ENCODE measurements at places on chromosomes 7 and 10.
A peak's percentile ranks its signal among the peaks of the same experiment; 100 is the strongest.

DNA sequence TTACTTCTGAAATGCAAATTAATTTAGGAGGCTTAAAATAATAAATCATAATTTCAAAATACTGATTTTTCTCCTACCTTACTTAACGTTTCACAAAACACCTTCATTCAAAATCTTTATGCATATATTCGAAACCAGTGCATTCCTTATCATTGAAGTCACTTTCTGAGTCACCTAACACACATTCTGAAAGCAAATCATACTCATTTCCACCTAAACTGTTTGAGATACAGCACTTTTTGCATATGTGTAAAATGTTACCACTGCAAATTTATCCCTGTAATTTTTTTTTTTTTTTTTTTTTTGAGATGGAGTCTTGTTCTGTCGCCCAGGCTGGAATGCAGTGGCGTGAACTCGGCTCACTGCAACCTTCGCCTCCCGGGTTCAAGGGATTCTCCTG, 15.7 kb downstream of the PPP3CB start:
- no peak for DNase-seq

GRCh38 chr7:33733870-33734650, 171.3 kb upstream of the BMPER start:
- DNase-seq, result no peak

GRCh38 chr7:85454904-85455303, 268.0 kb upstream of the SEMA3D start:
- DNase-seq, result no peak

DNA sequence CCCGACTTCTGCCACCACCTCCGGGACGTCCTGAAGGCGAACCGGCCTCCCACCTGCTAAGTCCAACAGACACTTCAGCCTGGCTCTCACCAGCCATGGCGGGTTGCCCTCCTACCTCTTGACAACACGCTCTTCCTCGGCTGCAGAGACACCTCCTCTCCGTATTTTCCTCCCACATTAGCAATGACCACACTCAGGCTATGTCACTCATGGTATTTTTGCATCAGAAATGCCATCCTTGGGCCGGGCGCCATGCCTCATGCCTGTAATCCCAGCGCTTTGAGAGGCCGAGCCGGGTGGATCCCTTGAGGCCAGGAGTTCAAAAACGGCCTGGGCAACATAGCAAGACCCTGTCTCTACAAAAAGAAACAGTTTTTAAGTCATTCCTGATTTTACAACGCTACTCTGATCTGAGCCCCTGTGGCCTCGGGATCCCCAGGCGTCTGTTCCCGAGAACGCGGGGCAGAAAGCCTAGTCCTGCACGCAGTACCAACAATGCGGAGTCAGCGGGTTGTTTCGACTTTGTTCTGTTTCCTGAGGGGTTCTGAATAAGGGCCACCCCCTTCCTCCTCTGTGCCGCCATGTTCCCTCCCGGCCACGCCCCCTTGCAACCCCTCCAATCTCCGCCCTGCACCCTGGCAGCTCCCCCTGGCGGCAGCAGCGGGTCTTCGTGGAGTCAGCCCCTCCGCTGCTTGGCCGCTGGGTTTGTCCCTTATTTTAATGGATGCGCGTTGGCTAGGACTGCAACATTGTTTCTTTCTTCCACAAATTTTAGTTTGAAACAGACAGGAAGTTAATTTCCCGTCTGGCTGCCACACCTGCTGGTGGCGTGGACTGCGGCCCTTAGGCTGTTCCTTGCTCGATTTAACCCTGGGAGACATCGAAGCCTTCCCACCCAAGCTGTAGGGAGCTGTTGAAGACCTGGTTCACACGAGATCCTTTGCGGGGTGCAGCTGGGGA, 9.7 kb upstream of the ZFAND2A start:
- peak; percentile 74 for DNase-seq

DNA sequence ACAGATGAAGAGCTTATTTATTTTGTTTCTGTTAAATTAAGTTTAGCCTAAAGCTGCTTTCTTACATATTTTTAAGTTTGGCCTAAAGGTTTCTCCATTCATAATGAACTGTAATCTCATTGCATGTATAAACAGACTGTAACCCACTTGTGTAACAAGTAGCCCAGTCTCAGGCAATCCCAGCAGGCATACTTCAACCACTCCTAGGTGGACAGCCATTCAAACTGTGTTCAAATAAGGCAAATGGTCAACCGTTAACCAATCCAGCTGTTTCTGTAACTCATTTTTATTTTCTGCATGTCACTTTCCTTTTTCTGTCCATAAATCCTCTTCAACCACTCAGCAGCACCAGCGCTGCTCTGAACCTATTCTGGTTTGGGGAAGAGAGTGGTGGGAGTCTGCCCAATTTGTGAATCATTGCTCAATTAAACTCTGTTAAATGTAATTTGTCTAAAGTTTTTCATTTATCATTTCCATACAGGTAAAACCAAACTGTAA, 35.9 kb downstream of the PHYHIPL start:
- DNase-seq, result no peak

DNA sequence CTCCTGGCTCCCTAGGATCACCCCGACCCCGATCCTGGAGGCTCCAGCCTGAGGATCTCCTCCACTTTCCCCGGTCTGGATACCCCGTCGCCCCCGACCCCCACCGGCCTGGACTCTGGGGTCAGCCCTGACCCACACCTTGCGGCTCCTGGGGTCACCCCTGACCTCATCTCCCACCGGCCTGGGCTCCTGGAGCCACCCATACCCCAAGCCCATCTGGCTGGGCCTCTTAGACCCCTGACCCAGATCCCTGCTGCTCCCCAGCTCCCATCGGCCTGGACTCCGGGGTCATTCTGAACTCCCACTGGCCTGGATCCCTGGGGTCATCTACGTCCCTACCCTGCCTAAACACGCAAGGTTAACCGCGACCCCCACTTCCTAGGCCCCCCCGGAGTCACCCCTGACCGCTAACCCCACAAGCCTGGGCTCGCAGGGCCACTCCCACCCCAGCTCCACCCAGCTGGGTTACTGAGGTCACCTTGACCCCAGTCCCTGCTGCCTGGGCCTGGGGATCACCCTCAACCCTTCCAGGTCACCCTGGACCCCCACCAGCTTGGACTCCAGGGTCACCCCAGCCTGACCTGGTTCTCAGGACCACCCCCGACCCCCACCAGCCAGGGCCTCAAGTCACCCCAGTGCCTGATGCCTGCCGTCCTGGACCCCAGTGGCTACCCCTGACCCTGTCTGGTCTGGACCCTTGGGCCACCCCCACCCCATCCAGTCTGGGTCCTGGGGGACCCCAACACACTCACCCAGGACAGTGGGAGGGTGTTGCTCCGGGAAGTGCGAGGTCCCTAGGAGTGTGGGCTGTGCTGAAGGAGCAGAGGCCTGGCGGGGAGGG, 1.2 kb downstream of the FOXK1 start:
- no peak for DNase-seq

DNA sequence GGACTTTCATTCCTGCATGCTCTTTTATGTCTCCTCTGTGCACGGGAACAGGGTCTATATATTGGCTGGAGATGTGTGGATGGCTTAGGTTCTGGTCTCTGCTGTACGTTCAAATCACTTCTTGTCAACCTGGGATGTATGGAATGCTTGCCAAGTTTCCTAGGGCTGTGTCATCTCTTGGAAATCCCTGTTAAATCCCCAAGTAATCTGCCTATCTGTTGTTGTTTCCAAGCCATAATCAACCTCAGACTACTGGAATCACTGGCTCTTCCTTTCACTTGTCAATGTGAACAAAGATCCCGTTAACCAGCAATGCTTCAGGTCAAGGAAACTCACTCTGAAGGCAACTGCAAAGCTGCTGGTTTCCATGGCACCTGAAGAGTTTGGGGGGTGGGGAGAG, 93.3 kb upstream of the FAM171A1 start:
- DNase-seq, result no peak

DNA sequence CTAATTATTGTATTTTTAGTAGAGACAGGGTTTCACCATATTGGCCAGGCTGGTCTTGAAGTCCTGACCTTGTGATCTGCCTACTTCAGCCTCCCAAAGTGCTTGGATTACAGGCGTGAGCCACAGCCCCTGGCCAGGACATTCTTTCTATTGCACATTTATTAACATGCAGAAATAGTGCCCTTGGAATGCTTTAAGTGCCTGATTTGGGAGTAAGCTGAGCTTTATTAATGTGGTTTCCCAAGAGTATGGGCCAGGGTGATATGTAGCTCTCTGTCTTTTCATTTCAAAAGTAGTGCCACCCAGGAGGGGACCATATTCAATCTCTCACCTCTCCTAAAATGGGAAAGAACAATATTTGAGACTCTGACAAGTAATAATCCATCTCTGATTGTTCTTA, 970.7 kb downstream of the KCNMA1 start:
- DNase-seq, result no peak

DNA sequence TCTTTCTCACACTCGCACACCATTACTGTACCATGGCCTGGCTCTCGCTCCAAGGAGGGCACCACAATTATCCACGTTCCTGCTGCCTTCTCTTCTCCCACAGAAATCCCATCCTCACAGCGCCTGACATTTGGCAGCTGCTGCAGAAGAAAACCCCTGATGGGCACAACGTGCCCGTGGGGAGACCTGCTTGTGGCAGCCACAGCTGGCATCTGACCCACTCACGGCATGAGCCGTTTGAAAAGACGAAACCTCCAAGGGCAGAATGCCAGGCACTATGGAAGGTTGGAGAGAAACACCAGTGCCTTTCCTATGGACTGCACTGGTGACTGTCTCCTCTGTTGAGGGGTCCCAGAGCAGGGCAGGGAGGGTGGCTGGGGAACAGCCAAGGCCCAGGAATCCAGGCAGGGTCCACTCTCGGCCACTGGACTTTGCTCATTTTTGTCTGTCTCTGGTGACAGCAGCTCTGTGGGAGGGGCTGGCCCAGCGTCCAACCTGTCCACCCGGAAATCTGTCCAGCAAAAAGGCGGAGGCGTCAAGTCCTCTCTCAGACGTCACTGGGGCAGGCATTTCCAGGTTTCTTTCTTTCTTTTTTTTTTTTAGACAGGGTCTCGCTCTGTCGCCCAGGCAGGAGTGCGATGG, 61.0 kb upstream of the MKRN1 start:
- DNase-seq, result no peak

GRCh38 chr10:119243488-119243887, 36.1 kb downstream of the GRK5 start:
- DNase-seq, result no peak

GRCh38 chr7:92785923-92786322, 50.5 kb downstream of the CDK6 start:
- DNase-seq, result no peak

- no peak for DNase-seq
Measured at GRCh38 chr7:47709051-47709450, 127.1 kb upstream of the TNS3 start.

DNA sequence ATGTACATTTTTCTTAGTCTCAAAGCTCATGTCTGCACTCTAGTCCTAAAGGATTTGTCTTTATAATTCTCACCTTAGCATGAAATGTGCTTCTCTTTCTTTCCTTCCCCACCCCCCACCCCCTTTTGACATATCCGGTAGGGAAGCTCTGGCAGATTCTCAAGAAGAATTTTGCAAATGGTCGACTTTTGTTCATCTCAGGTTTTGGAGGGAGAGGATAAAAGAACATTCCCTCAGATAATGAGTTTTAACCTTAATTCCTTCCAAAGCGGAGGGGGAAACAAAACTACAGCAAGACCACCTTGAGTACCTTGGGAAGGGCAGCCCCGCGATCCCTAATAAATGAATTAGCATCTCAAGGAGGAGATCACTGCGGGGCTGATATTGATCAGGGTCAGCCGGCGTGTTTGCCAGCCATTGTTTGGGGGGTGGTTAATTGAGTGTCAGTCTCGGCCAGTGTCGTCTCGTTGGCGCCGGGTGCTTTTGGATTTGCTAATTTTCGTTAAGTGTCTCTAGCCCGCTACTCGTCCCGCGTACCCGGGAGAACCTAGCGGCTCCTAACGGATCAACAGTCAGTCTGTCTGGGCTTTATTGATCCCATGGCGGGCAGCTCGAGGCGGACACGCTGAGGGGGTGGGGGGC, 874 bp upstream of the BAMBI start:
- DNase-seq, result no peak

GRCh38 chr10:96831200-96831866, 765 bp upstream of the LCOR start:
- DNase-seq, result no peak

DNA sequence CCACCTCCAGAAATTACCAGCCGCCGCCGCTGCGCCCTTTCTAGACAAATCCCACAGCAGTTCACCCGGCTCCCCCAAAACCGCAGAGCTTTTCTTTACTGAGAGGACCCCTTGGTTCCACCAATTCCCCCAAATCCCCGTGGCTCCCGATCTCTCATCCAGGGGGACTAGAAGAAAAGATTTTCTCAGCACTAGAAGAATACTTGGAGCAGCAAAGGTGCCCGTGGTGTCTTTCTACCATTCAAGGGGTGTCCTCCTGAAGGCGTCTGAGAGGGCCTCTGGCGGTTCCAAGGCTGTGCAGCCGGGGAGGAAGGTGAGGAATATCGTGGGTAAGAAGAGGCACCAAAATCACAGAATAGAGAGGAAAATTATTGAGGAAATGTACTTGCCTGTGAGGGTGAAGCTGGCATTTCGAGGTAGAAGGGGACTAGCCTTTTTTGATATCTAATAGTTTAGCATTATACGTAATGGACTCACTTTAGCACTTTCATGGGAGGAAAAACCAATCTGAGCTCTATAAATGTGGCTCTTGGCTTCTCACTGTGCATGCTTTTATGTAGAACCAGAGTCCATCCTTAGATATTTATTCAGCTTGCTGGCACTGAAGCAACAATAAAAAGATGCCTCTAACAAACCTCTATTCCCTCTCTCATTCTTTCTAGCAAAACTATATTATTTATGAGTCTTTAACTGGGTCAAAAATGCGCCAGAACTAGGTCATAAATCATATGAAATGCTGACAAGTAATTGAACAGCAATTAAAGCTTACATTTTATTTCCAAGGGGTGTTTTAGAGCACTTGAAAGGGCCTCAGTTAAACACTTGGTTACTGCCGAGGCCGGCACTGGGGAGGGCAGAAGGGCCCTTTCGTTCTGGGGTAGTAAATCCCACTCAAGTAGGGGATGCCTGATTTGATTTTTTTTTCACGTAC, 13.8 kb upstream of the HOXA2 start:
- DNase-seq, result no peak

- no peak for DNase-seq
Measured at GRCh38 chr10:102407425-102408130, 11.0 kb downstream of the PSD start.

- no peak for DNase-seq
Measured at GRCh38 chr7:105617280-105618015, 36.2 kb upstream of the EFCAB10 start.

DNA sequence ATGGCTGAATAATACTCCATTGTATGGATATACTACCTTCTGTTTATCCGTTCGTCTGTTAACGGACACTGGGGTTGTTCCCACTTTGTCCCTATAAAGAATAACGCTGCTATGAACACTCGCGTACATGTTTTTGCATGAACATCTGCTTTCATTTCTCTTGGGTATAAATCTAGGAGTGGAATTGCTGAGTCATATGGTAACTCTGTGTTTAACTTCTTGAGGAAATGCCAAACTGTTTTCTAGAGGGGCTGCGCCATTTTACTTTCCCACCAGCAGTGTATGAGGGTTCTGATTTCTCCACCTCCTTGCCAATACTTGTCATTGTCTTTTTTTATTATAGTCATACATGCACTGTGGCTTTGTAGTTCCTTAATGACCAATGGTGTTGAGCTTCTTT, 20.6 kb upstream of the RASSF4 start:
- no peak for DNase-seq
